ENCODE measurements at places on chromosomes 5 and 9.
A peak's percentile ranks its signal among the peaks of the same experiment; 100 is the strongest.

DNA sequence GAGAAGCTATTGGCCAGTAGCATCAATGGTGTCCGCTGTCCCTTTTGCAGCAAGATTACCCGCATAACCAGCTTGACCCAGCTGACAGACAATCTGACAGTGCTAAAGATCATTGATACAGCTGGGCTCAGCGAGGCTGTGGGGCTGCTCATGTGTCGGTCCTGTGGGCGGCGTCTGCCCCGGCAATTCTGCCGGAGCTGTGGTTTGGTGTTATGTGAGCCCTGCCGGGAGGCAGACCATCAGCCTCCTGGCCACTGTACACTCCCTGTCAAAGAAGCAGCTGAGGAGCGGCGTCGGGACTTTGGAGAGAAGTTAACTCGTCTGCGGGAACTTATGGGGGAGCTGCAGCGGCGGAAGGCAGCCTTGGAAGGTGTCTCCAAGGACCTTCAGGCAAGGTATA lies 10.8 kb downstream of the TRIM32 start:
- DNase-seq = no peak

GRCh38 chr5:170070556-170071412 lies 34.9 kb upstream of the FOXI1 start:
- no peak for DNase-seq

DNA sequence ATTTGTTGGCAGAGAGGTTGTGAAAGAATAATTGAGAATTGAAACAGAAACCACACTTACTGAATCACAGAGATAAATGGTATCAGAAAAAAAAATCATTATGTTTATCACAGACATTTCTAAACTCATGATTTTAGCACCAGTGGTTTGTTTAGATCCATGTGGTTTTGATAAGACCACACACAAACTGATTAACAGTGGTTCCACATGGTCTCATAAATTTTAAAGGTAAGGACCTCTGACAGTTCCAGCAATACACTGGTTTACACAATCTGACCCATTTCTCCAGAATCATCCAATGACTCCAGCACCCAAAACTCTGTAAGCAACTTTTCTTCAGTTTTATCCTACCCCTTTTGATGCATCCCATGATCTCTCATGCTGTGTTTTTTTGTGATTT lies 261.2 kb downstream of the ANXA1 start:
- no peak for DNase-seq

DNA sequence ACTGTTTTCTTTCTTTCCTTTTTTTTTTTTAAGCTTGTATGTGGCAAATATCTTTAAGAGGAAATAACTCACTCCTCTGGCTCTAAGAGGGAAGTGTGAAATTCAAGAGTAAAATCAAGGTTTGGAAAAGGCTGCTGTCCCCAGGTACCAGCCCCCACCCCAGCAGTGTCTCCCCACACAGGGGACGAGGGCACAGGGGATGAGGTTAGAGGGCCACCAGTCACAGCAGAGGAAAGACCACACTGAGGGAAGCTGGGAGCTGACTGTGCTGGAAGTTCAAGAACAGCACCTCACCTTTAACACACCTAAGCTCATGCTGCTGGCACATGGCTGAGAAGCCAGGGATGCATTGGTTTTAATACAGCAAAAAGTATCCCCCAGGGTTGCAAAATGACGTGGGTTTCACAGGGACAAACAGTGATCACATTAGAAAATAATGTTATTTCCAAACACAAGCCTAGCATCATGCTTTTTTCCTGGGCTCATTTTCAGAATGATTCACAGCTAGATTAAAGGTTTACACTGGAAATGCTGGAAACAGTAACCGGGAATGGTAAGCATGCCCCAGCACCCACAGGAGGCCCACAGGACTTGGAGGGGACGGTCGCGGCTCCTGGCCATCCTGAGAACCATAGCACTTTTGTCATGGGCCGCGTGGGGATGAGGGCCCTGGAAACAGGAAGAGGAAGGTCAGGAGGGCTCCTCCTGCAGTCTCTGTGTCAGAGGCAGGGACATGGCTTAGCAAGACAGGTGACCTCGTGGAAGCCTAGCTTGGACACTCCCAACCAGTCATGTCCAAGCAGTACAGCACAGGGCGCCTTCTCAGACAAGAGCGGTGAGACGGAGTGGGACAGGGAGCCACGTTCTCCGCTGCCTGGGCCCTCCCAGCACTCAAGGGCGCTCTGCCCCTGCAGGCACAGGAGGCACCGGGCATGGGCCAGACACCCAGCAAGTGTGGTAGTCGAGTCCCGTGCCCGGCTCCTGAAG lies 6.9 kb downstream of the LPCAT1 start:
- no peak for DNase-seq

DNA sequence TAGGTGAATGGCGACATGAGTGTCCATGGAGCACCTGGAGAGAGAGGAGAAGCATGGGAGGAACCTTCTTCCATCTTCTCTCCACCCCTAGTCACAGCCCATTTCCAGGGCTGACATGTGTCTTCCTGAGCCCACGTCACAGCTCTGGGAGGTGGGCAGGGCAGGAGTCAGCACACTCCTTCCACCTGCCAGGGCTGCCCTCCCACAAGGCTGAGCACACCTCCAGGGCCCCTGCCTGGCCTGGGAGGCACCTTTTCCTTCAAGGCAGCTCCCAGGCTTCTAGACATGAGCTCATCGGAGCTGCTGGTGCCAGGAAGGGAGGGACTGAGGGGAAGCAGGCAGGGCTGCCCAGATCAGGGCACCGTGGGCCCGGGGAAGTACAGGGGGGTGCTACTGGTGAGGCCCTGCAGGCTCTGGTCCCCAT lies 13.6 kb upstream of the SYNPO start:
- DNase-seq = no peak

DNA sequence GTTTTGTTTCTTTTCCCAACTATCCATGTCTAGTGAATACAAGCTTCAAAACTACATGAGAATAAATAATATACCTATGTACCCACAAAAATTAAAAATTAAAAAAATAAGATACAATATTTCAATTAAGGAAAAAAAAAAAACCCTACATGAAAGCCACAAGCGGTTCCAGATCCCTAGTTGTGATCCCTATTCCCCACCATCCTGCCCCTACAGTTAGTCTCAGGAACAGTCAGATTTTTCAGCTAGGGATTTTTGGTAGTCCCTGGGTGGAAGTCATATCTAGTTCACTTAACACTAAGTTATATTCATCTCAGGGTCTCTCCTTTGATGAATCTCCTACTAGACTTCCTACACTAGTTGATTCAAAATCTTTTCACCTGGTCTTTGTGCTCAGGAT lies 18.5 kb upstream of the PCDHB1 start:
- no peak for DNase-seq

- DNase-seq = no peak
Observed at GRCh38 chr5:79546782-79547428, 33.0 kb upstream of the HOMER1 start.

DNA sequence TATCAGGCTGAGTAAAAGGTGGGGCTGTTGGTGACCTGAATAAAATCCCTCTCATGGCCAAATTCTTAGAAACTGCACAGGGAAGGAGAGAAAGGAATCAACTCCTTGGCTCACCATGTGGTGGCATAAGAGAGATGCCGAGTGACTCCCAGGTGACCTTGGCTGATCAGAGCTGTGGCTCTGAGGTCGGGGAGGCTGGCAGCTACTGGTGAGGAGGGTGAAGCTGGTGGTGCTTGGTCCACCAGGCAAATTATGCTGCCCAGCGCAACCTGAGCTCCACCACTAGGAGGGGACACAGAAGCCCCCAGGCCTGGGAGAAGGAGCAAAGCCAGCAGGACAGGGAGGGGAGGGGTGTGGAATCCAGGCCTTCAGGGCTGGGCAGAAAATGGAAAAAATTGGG lies 111.2 kb upstream of the IL12B start:
- DNase-seq = no peak

DNA sequence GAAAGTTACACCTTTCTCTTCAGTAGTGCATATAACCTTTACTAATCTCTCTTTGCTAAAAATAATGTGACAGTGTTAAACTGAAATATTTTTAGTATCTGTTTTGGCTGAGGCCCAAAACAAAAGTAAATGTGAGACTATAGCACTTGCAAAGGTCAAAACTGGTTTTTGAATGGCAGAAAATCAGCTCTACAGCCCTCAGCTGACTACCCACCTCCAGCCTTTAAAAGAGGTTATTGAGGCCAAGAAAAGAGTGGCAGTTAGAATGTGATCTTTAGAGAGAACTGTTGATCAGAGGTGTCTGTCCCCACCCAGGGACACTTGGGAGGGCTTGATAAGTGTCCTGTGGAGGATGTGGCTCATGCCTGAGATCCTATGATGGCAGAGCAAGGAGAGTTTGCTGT lies 30.9 kb downstream of the PRKACG start:
- DNase-seq = no peak

DNA sequence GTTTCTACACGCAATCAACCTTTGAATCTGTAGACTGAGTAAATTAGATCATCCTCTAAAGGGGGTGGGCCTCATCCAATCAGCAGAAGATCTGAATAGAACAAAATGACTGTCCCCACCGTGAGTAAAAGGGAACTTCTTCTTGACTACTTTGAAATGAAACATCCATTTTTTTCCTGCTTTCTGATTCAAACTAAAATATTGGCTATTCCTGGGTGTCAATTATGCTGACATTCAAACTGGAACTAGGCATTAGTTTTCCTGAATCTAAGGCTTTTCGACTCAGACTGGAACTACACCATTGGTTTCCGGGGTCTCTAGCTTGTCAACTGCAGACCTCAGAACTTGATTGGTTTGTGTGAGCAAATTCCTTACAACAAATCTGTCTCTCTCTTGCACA lies 772.2 kb upstream of the CDH10 start:
- DNase-seq = no peak

GRCh38 chr9:27276193-27277030 lies 20.5 kb downstream of the EQTN start:
- peak; percentile 42 for DNase-seq

DNA sequence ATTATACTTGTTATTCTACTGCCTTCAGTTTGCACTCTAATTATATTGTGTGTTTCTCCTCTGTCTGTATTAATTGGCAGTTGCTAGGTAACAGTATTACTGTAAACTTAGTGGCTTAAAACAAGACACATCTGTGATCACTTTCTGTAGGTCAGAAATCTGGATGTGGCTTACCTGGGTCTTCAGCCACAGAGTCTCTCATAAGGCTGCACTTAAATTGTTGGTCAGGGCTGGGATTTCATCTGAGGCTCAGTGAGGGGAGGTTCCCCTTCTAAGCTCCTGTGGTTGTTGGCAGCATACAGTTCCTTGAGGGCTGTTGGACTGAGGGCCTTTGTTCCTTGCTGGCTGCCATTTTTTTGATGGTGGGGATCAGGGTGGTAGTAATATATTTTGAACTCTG lies 68.8 kb downstream of the SLC44A1 start:
- no peak for DNase-seq

GRCh38 chr5:77849308-77849900 lies 73.3 kb upstream of the TBCA start:
- no peak for DNase-seq

DNA sequence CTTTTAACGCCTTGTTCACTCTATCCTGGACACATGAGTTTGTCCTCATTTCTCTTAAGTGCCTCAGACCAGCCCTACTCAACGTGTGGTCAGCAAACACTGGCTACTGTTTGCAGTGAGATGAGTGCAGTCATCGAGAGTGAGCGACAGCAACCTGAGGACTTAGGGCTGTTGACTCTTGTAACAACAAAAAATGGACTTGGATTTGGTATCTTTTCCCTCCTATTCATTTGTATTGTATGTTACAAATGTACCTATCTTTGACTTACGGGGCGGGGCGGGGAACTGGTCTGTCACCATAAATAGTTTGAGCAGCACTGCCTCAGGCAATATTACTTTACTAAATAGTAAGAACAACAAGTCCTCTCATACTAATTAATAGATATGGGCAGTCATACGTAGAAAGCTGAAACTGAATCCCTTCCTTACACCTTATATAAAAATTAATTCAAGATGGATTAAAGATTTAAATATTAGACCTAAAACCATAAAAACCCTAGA lies 84.1 kb downstream of the TLE1 start:
- DNase-seq = no peak

GRCh38 chr5:103573411-103573810 lies 10.8 kb upstream of the NUDT12 start:
- no peak for DNase-seq

DNA sequence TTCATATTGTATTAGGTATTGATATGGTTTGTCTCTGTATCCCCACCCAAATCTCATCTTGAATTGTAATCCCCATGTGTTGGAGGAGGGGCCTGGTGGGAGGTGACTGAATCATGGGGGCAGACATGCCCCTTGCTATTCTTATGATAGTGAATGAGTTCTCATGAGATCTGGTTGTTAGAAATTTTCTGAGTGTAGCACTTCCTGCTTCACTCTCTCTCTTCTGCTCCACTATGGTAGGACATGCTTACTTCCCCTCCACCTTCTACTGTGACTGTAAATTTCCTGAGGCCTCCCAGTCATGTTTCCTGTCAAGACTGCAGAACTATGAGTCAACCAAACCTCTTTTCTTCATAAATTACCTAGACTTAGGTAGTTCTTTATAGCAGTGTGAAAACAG lies 187.4 kb upstream of the SLC24A2 start:
- DNase-seq = peak; percentile 57

DNA sequence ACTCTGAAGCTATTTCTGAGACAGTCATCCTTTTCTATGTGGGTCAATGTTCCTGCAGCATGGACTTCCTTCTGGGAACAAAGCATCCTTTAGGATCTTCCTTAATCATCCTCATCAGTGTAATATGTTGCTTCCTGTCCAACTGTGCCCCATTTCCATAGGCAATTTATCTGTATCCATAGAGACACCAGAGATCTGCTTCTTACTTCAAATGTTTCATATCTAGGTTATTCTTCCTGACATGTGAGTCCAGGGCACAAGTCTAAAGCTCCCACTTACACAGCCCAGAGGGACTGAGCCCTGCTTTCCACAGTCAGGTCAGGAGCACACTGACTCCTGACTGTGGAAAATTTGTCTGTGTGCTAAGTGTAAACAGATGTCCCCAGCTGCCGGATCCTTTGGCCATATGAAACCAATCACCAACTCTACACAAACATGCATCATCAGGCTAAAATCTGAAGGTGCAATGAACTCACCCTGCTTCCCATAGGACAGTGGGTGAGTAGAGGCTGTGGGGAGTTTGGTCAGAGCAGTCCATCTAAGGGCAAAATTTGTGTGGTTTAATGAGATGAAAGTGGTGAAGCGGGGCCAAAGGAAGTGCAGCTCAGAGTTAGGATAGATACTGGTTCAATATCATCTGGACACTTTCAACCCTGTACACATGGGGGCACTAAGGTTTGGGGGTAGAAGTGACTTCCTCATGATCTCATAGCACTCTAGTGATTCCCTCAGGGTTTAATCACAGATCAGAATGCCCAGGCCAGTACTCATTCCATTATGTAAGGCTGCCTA lies 85.2 kb upstream of the TNC start:
- no peak for DNase-seq

DNA sequence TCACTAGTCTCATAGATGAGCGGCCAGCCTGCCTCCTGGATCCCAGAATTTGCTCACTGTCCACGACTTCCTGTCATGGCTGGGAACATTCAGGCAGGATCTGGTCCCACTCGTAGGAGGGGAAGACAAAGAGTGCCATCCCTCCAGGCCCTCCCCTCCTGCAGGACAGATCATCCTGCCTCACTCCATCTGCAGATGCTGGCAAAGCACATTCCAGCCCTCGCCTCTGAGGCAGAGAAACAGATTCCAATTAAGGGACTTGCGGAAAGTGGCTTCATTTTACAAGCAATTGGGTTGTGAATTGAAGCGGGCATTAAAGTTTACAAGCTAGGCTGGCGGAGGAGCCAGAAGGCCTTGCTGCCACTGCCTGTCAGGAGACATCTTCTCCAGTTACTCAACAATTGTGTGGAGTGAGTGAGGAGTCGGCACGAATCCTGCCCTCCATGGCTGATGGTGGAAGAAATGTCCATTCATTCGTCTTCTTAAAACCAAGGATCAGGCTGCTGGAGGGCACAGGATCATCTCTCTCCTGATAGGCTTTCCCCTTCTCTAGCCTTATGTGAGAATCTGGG lies 41.8 kb upstream of the KCNMB1 start:
- no peak for DNase-seq

- no peak for DNase-seq
Observed at GRCh38 chr5:169006842-169007790, 293.8 kb downstream of the SLIT3 start.
